SHP77 (cell line): ENCODE measurements at places on chromosomes 6 and 20.

GRCh38 chr6:101393829-101394251 lies 332 bp downstream of the GRIK2 start:
- peak; percentile 60 for DNase-seq

- no peak for DNase-seq
These were observed 232.0 kb downstream of the ANKRD60 start for GRCh38 chr20:57996465-57996864.

DNA sequence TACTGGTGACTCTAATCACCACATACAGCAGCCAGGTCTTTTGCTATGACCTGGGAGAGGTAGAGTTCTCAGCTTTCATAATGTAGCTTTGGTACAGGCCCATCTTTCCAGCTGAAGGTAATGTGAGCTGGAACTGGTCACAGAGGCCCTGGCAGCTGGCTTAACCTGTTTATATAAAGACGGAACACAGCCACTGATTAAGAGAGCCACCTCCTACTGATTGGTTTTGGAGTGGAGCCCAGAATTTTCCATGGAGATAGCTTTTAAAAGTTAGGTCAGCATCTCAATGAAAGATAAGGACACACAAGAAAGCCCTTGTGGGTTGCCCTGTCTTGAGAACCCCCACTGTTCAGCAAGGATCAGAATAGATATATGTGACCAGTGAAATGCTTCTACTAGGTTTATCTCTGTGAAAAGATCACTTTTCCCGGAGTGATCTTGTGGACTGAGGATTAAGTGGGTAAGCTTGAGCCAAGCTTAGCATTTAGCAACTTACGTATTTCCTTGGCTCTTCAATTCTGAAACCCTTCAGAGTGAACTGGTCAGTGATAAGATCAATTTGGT lies 213.7 kb upstream of the CITED2 start:
- DNase-seq: peak; percentile 46

GRCh38 chr20:3404402-3404801 lies 3.1 kb downstream of the DNAAF9 start:
- no peak for DNase-seq

DNA sequence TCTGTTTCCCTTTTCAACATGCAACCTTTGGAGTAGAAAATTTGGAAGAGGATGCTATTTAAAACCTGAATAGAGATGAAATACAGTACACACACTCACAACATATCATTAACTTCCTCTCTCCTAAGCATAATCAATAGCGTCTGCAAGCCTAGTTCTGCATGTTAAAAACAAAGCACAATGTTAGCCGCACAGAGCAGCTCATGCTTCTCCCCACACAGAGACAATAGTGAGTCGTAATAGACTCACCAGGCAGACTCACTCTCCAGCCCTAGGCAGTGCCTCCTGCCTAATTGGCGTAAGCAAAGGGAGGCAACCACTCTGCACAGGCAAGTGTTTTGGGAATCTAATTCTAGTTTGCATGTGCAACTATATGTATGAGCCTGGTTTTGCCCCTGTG lies 45.8 kb upstream of the ARID1B start:
- DNase-seq: no peak

GRCh38 chr6:150549674-150550101 lies 50.0 kb upstream of the PLEKHG1 start:
- no peak for DNase-seq

DNA sequence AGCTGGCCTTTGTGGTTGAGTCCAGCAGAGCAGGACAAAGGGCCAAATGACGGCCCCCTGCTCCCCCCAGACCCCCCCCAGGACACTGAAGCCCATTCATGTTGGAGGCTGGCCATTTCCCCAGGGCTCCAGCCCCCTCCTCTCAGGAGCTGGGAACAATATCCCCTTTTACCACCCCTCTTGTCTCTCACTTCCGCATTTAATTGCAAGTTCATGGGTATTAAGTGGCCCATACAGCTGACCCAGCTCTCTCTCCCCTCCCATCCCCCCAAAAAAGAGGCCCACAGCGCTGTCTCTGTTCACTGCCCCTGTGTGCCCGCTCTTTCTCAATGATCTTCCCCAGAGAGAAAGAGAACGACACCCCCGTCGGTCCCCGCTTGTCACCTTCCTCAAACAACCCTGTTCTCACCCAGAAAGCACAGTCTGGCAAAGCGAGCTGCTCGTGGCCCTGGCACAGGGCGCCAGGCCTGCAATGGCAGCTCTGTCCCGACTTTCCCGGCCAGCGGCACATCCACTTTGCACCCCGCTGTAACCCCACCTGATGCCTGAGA lies 30.4 kb downstream of the PREX1 start:
- no peak for DNase-seq

DNA sequence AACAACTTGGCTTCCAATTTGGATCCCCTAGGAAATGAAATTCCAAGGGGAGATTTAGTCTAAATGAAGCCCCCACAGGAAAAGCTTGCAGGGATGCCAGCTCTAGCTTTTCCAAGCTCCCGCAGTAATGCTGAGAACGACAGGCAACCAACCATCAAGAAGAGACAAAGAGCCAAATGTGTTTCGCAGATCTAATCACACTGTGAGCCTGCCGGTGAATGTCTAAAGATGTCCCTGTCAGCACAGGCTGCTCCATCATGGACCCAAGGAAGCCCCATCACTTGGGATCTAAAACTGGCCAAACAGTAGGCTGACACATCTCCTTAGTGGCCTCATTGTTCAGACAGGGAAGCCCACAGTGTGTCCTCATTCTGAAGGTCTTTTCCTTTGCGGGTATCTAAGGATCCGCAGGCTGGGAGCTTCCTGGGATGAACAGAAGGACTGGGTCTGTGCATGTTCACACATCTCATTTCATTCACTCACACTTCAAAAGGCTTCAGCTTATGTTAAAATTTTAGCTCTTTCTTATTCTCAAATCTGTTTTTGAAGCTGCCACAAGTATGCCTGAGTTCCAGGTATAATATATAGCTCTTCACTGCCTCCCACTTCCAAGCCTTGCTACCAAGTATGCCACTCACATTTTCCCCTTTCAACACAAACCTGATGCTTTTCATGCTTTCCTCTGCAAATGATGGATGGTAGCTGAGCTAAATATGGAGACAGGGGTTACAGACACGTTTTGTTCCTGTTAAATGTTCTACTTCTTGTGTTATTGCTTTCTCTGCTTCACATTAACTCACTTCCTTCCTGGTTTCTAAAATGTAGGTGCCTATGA lies 229.8 kb downstream of the HIVEP2 start:
- no peak for DNase-seq

DNA sequence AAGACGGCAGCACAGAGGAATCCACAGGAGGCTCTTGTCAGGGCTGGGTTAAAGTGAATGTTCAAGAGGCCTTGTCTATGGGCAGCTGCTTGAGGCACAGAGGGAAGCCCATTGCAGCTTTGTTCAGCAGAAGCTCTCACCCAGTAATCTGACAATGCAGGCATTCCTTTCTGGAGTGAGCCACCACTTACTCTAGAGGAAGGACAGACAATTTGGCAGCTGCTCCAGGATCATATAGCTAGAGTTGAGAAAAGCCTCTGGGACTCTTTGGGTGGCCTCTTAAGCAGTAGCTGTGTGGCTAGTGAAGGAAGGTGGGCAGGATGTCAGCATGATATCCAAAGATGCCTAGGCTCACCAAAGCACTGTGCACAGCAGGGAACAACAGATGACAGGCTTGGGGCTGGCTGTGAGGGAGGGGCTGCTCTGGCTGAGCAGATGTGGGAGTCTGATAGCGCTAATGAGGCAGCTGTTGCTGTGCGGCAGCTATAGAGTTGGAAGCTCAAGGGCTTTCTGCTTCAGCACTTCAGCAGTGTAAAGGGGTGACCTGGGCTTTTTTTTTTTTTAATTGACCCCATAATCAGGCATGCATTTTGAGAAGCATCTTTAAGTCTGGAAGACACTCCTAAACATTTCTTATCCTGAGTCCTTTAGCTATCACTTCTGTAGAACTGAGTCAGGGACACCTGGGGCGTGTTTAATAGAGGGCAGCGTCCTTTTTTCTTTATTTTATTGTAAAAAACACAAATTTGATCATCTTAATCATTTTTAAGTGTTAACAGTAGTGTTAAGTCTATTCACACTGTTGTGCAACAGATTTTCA lies 27.2 kb downstream of the CMTR1 start:
- DNase-seq: no peak

- DNase-seq: no peak
These were observed 44.1 kb downstream of the IRF4 start for GRCh38 chr6:435441-436307.

DNA sequence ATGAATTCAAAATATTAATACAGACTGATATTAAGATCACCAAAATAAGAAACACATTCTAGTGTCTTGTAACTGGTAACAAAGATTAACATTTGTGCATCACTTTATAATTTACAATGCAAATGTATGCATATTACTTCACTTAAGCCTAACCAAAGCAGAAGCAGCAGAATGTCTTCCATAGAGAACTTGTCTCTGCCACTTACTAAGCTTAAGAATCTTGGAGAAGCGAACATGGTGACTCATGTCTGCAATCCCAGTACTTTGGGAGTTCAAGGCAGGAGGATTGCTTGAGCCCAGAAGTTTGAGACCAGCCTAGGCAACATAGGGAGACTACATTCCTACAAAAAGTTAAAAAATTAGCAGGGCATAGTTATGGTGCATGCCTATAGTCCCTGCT lies 18.8 kb downstream of the AK9 start:
- no peak for DNase-seq

- DNase-seq: no peak
These were observed 1.1 kb downstream of the CTSA start for GRCh38 chr20:45892049-45892825.

GRCh38 chr20:63178889-63179686 lies 36.8 kb downstream of the YTHDF1 start:
- DNase-seq: peak; percentile 50

GRCh38 chr6:3913077-3913957 lies 64.1 kb downstream of the FAM50B start:
- DNase-seq: peak; percentile 7

DNA sequence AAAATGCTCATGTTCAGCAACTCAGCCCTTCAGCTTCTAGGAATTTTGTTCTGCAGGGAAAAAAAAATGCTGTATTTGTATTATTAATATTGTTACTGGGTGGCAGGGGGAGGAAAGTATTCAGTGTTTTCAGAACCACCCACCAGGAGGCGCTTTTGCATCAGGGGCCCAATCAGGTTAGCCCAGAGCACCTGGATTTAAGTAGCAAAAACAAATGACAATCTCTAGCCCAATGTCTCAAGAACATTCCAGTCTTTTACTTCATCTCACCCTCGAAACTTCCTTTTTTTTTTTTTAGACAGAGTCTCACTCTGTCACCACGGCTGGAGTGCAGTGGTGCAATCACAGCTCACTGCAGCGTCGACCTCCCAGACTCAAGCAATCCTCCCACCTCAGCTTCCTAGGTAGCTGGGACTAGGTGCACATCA lies 635 bp upstream of the C20orf203 start:
- peak; percentile 65 for DNase-seq

- no peak for DNase-seq
These were observed 8.6 kb downstream of the BYSL start for GRCh38 chr6:41929924-41930323.

GRCh38 chr6:151501511-151502136 lies 7.8 kb downstream of the CCDC170 start:
- DNase-seq: no peak

- no peak for DNase-seq
These were observed 20.9 kb downstream of the IL17A start for GRCh38 chr6:52207066-52207465.

DNA sequence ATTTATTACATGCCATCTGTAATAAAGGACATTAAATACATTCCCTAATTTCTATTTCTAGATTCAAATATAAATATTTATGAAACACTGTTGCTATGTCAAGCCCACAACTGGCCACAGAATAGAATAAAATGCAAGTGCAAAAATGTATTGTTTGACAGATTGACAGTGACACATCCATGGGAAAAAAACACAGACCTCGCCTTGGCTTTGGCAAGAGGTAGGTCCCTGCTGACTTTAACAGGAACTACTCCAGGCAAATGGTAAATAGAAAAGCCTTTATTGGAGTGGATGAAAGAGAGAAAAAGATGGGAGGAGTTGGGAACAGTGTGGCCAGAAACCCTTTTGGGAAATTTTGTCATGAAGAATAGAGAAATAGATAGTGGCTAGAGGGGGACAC lies 622.9 kb downstream of the UTRN start:
- no peak for DNase-seq
